ENCODE measurements at places on chromosomes 11 and 22.

- no peak for DNase-seq
Measured at GRCh38 chr22:27381960-27382742, 419.4 kb downstream of the MN1 start.

DNA sequence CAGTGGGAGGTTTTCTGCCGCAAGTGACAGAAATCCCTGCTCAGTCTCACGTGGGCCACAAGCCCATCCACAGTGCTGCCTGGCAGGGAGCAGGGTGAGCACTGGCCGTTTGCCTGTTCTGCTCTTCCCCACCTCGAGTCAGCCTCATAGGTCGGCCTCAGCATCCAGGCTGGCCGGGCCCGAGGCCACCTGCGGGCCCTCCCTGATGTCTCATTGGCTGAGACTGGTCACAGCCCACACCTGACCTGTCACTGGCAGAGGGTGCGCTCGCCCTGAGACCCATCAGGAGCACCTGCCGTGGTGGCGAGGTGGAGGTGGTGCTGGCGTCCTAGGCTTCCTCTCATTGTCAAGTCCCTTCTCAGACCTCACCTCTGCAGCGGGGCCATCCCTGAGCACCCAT is 72.1 kb downstream of the ELFN2 start:
- DNase-seq = no peak

DNA sequence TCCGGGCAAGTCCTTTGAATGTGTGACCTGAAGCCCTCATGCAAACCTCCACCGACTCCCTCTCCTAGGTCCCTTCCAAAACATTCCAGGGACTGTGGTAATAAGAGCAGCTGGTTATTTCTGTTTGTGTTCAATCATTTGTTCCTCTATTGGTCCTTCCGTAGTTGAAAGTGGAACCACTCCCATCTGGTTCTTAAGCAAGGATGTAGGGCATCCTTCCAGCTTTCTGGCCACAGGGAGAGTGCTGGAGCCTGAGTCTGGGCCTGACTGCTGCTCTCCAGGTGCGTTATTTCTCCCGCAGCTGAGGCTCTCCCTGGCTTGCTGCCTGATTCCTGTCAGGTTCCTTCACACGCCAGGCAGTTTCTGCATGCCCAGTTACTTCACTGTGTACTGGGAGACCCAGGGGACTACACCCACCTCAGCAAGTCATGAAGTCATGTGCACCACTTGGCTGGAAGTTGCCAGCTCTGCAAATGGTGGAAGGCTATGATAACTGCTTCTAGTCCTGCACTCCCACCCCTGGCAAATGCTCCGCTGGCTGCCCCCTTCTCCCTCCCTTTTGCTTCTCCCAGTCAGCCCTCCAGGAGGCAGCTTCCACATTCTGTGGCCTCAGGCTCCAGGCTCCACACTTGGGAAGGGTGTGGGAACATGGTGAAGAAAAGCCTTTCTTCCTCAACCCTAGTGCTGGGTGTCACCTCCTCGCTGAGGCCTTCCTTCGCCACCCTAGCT is 4.0 kb upstream of the ALX4 start:
- DNase-seq = no peak

DNA sequence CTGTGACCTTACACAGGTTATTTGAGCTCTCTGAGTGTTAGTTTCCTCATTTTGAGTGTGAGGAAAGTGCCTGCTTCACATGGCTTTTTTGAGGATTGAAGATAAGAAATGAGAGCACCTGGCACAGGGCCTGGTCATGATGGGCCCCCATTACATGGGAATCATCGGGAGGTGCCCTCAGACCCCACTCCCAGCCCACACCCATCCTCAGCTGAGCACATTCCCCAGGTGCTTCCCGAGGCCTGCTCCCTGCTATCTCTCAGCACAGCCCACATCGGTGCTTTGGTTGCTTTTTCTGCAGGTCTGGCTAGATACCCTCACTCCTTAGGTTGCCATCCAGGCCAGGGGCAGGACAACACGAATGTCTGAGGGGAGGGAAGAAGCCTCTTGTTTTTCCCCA is 16.6 kb downstream of the DGAT2 start:
- DNase-seq = no peak

- DNase-seq = peak; percentile 75
Measured at GRCh38 chr11:47714554-47715081, 551 bp downstream of the AGBL2 start.

- DNase-seq = peak; percentile 6
Measured at GRCh38 chr11:94604482-94604881, 37.3 kb downstream of the PIWIL4 start.

- DNase-seq = no peak
Measured at GRCh38 chr11:95241681-95242081, 10.7 kb upstream of the SESN3 start.

DNA sequence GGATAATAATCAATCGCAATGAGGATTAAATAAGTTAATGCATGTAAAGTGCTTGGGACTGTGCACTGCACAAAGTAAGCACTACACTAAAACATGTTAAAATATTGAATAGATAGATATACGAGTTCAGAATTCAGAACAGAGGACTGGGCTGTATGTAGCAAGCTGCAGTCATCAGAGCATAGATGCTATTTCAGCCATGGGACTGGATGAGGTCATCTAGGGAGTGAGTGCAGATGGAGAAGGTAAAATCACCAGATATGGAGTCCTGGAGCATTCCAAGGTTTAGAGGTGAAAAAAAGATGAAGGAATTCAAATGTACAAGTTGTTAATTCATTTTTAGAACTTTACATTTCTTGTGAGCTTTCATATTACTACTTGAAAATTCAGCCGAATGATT is 347.5 kb upstream of the DDI1 start:
- no peak for DNase-seq

DNA sequence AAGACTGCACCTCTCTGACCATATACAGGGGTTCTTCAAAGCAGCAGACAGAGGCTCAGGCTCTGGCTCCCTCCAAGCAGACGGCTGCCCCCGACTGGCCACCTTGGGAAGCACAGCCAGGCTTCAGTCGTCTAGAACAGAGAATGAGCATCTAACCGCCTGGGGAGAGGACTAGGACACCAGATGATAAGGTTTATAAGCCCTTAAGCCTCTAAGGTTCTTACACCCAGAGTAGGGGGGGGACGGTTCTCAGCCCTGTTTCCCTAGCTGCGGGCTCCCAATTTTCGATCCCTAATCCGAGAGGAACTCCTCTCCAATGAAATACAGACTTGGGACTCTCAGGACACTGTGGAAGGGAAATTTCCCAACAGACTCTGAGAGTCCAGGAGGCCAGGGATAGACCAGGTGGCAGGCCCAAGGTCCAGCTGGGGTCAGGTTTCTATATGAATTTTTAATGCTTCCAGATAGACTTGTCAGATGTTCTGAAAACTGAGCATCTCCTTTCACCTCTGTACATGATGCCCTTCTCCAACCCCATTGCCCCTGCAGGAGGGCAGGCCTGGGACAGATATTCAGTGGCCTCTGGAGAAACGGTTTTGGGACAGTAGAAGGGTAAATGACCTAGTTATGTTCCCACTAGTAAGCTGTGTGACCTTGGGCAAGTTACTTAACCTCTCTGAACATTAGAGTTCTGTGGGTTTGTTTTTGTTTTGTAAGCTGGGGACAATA is 20.2 kb downstream of the RTN4RL2 start:
- DNase-seq = peak; percentile 72

GRCh38 chr22:24359452-24360120 is 67.8 kb upstream of the ADORA2A start:
- DNase-seq = no peak

GRCh38 chr11:128886406-128887124 is 4.6 kb upstream of the KCNJ5 start:
- DNase-seq = no peak

GRCh38 chr11:61957021-61957770 is 7.0 kb downstream of the BEST1 start:
- DNase-seq = no peak

DNA sequence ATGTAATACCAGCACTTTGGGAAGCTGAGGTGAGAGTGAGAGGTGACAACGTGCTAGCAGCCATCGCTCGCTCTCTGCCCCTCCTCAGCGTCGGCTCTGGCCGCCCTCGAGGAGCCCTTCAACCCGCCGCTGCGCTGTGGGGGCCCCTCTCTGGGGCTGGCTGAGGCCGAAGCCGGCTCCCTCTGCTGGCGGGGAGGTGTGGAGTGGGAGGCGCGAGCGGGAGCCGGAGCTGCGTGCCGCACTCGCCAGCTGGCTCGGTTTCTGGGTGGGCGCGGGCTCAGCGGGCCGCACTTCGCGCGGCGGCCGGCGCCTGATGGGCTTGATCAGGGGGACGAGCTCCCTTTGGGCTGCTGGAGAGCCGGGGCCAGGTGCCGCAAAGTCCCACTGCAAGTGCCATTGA is 98.9 kb upstream of the UBASH3B start:
- DNase-seq = no peak

DNA sequence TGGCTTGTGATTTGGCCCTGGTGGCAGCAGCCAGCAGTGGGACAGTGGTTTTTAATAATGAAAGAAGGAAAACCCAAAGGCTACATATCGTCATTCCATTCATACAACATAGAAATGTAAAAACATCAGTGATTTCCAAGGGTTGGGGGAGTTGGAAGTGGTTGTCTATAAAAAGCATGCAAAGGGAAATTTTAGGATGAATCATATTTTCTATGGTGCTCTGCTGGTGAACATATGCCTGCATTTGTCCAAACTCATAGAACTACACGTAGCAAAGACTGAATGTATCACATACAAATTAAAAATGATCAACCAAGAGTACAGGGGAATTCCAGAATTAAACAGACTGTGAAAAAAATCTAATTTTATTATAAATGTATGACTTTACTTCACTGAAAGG is 11.1 kb downstream of the OR5B3 start:
- DNase-seq = no peak

DNA sequence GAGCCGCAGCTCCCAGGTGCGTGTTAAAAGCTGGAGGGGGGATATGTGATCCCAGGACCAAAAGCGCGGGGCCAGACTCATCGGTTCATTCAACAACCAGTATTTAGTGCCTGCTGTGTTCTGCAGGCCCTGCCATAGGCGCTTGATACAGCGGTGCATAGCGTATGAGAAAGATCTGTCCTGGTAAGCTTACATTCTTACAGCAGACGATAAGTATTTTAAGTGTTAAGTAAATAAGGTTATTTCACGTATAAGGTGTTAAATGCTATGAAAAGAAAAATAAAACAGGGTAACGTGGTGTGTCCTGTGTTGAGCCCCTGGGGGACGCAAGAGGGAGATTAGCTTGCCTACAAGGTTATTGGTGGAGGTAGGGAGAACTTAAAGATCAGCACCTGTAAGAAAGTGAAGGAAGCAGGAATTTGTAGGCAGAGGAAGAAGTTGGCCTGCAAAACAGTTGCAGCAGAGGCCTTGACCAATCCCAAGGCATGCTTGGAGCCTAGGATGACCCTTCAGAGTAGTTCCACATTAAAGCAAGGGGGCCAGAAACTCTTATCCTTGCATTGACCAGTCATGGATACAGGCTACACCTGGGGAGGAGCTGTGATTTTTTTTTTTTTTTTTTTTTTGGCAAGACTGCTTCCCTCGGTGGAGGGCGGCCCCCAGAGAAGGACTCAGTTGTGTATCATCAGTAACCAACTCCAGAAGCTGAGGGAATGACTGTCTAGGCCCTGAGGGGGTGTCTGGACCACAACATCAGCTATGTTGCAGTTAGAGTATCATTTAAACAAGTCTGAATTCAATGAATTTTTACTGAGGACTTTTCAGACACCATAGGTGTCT is 487 bp upstream of the LIPT2 start:
- no peak for DNase-seq

- no peak for DNase-seq
Measured at GRCh38 chr11:7506243-7506642, 7.6 kb upstream of the PPFIBP2 start.

- no peak for DNase-seq
Measured at GRCh38 chr22:42343121-42343454, 72.6 kb upstream of the TCF20 start.

DNA sequence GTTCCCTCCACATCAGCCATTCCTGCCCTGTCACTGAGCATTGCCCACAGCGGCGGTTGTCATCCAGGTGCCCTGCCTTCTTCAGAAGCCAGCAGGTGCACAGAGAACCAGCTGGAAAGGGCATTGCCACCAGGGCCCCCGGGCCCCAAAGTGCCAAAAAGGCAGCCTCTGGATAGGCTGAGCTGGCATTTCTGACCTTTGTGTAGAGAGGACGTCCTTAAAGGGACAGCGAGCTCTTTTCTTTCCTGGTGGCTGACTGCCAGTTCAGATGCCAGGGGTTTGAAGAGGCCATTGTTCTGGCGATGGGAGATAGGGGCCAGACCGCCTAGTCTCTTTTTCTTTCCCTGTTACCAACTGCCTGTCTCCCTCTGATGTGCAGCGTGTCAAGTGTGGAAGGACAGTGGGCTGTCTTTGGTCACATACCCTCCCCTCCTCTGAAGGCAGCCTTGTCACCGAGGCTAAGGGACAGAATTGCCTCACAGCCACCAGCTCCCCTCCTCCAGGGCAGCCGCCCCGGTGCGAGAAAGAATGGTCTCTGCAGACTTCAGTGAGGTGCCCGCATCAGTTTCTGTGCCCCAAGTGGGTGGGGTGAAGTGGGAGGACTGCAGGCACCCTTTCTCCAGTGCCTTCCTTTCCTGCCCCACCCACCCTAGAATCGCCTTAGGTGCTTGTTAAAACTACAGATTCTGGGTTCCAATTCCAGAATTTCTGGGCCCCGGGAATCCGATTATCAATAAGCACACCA is 109.6 kb downstream of the SCN3B start:
- DNase-seq = no peak

GRCh38 chr11:77407613-77408012 is 66.3 kb downstream of the PAK1 start:
- peak; percentile 89 for DNase-seq

DNA sequence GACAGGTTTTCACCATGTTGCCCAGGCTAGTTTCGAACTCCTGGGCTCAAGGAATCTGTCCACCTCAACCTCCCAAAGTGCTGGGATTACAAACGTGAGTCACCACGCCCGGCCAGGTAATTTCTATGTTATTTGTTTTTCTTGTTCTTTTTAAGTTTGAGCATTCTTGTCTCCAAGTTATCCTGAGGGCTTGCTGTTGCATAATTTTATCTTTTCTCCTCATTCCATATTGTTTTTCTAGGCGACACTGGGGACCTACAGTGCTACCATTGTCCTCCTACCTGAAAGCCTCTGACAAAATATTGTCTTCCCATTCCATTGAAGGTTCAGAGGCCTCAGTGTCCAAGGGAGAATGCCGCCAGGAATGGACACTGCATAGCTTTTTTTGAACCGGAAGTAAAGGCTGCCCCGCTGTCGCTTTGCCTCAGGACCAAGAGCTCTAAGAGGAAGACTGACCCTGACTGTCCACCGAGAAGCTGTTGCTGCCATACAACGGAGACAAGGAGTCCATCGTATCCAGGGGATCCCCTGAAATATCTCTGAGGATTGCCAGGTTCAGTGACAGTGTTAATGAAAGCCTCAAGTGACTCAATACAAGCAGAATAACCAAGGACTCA is 9.7 kb downstream of the AP5B1 start:
- DNase-seq = no peak

- DNase-seq = no peak
Measured at GRCh38 chr22:22460635-22461034, 47.9 kb downstream of the ZNF280B start.

- DNase-seq = no peak
Measured at GRCh38 chr11:121895919-121896318, 220.1 kb downstream of the BLID start.

GRCh38 chr11:57473285-57473841 is 13.0 kb downstream of the RTN4RL2 start:
- no peak for DNase-seq

GRCh38 chr11:115201111-115201792 is 303.0 kb downstream of the CADM1 start:
- DNase-seq = no peak
